GM12865 (cell line): ENCODE measurements at places on chromosomes 12 and 14.

- DNase-seq: no peak
Measured at GRCh38 chr12:80262346-80262745, 163.0 kb downstream of the OTOGL start.

DNA sequence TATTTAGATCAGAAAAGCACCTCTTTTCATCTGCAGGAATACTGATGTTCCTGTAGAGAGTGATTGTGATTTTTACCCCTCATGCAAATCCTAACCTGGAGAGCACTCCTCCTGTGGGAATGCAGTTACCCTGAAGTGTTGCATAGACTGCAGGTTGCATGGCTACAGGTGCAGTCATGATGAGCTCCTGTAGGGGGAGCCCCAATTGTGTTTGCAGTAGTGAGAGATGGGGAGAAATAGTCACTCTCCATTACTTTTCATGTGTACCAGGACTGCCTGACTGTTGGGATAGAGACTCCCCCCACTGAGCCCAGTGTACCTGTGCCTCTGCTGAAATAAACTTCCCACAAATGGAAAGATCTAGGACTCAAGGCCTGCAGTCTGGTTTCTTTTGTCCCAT lies 1086.5 kb downstream of the SLC6A15 start:
- DNase-seq: peak; percentile 49

DNA sequence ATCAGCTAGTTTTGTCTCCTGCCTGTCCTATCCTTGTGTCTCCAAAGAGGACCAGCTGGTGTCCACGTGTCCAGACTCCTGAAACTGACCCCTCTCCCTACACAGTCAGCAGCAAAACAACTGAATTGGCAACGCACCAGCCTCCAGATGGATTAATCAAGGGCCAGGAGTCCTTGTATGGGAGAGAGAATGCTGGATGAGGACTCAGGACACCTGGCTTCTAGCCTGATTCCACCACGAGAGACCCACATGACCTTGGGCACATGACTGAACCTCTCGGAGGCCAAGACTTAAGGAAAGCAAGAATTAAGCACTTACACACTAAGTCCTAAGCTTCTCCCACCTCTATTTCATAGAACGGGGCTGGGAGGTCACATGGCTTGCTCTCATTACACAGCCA lies 60.4 kb upstream of the CMKLR1 start:
- no peak for DNase-seq

DNA sequence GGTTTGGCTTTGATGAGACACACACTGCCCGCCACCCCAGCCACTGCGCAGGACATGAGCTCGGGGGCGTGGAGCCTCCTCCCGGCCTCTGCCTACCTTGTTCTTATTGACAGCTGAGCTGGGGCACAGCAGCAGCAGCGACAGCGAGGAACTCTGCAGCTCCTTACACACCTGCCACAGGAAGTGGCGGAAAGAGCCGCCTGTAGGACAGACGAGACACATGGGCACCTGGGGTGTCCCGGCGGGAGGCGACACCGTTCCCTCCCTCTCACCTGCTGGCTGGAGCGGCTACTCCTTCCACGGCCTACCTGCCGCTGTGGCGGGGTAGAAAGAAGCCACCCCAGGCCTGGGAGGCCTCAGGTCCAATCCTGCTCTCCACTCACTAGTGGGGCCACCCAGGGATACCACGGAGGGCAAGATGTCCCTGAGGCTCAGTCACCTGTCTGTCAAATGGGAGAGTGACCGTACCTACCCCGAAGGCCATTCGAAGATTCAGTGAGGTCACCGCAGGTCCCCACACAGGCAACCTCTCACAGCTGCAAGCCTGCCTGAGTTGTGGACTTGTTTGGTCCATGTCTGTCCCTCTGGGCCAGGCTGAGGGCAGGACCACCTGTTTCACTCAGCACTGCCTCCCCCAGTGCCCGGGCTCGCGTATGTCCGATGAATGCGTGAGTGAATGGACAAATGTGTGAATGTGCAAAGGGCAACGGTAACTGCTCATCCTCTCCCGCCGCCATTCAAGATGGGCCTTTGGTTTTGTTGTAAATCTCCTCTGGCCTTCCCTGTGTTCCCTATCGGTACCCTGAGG lies 42.6 kb downstream of the TRAFD1 start:
- no peak for DNase-seq

DNA sequence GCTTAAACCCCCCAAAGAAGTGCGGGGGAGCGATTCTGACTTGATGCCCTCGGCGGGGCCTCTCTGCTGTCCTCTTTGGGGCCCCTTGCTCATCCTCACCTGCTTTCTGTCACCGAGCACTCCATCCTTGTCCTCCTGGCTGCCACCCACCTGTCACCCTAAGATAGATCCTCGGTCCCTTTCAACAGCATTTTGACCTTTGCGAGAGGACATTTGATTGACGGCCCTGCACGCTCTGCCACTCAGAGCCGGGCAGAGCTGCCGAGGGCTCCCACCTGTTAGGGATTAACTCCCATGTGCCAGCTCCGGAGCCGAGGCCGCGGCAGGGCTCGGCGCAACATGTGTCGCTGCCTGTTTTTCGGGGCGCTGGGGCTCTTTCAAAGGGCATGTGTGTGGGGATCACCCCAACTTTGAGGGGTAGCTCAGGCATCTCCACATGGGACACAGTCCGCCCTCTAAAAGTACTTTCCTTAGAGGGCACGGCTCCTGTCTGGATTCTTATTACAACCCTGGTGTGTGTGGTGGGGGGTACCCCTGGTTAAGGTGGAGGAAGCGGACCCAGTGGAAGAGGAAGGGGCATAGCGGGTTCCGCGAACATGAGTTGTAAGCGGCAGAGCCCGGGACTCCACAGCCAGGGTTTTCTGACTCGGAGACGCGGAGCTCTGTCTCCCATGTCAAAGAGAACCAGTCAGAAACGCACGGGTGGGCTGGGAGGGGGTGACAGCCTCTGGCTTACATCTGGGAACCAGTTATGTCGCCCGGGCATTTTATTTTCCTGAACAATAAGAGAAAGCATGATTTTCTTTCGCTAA lies 811 bp upstream of the MEG3 start:
- no peak for DNase-seq

DNA sequence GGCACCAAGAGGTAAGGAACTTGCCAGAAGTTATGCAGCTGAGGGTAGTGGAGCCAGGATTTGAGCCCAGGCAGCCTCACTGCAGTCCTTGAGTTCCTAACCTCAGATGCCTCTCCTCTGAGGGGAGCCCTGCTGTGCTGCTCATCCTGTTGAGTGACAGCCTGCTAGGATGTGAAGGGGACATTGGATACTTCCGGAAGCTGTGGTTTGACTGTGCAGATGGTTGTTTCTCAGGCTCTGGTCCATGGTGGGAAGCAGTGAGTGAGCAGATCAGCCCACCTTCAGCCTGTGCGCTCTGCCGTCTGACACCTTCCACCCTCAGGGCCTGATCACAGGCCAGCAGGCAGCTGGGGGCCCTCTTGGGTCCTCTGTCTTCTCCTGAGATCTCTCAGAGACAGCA lies 253.2 kb downstream of the CACNA1C start:
- DNase-seq: peak; percentile 70

GRCh38 chr12:69028941-69029729 lies 96.2 kb upstream of the CPM start:
- DNase-seq: no peak

- no peak for DNase-seq
Measured at GRCh38 chr14:61319706-61320105, 1.7 kb upstream of the PRKCH start.

GRCh38 chr14:73591690-73592449 lies at the start of gene ACOT4:
Gene ACOT4, plus strand, starts transcription at chr14:73591873. Its CDS starts 87 bp downstream, at chr14:73591960.
- DNase-seq: peak; percentile 78

- no peak for DNase-seq
Measured at GRCh38 chr12:74906224-74906623, 303.4 kb downstream of the KCNC2 start.

- DNase-seq: no peak
Measured at GRCh38 chr14:103531421-103532215, 2.6 kb downstream of the TRMT61A start.

DNA sequence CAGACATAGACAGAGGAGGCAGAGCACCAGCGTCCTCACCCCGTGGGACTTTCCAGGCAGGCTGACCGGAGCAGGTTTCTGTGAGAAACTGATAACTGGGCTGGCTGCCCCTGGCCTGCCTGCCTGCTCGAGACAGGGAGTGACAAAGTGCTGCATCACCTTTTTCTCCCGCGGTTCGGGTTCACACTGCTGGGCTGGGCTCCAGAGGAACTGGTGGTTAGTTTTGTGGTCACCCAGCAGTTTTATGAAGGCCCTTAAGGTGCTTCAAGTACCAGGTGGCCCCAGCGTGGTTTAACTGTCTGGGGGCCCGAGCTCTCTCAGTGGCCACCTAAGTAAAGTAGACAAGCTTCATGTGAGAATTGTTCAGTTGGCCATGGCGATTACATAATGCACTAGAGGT lies 1073.6 kb downstream of the BCL11B start:
- DNase-seq: peak; percentile 97

GRCh38 chr12:91604897-91605296 lies 422.3 kb upstream of the DCN start:
- no peak for DNase-seq

GRCh38 chr14:71011479-71011878 lies 104.2 kb downstream of the PCNX1 start:
- DNase-seq: no peak

GRCh38 chr14:75711105-75711795 lies 50.2 kb downstream of the TTLL5 start:
- peak; percentile 61 for DNase-seq
